Uterus (tissue), 4 donors: ENCODE measurements at places on chromosomes 11 and 22.

DNA sequence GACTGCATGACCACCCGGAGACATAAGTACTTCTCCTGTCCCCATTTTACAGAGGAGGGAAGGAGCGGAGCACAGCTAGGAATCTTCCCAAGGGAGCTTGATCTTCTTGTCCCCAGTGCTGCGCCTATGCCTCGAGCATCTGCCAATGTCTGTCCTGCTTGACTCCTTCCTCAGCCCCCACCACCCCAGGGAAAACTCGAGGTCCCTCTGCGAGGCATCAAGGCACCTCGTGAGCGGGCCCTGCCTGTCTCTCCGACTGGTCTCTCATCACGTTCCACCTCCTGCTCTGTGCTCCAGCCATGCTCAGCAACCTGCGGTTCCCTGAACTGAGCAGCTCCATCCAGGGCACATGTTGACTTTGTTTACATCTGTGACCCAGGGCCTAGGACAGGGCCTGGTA is 2.5 kb downstream of the NCF4 start:
- no peak for DNase-seq

GRCh38 chr11:95254716-95255115 is 23.7 kb upstream of the SESN3 start:
- no peak for DNase-seq

GRCh38 chr11:64141081-64141783 is 24.7 kb downstream of the MACROD1 start:
- no peak for DNase-seq

DNA sequence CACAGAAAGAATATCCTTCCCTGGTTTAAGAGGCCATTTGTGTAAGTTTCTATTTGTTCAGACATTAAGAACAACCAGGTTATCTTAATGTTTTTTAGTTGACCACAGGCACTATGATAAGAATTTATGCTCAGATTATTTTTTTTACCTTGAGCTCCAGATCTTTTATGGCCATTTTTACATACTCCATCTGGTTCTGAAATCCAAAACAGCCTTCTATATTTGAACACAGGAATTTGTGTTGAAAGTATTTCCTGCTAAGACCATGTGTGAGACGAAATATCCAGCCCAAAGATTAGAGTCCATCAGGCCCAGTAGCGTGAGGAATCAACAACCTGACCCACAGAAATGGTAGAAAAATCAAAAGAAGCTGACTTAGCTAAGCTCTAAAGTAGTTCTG is 569.9 kb upstream of the FAT3 start:
- no peak for DNase-seq
